ENCODE measurements at places on chromosomes 6 and 20.

- DNase-seq, result no peak
Observed at GRCh38 chr6:164889980-164890379, 419.4 kb downstream of the C6orf118 start.

DNA sequence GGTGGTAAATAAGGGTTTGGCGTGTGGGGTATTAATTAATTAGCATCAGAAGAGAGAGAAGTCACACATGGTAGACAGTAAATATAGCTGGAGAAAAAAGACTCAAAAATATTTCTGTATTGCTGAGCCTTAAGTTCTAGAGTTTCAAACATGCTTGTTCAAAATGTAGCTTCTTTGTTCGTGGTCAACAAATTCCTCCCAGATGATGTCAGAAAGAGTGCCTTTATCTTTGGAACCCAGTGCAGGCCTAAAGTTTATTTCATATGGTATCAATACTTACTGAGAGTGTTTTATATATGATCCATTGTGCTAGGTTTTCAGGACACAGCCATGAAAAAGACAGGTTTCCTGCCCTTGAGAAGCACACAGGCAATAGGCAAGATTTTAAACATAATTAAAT, 18.3 kb downstream of the MARCKS start:
- no peak for DNase-seq

- DNase-seq, result no peak
Observed at GRCh38 chr6:17908831-17909230, 78.6 kb downstream of the KIF13A start.

GRCh38 chr6:31531771-31532643, 3.2 kb downstream of the MCCD1 start:
- DNase-seq, result no peak

DNA sequence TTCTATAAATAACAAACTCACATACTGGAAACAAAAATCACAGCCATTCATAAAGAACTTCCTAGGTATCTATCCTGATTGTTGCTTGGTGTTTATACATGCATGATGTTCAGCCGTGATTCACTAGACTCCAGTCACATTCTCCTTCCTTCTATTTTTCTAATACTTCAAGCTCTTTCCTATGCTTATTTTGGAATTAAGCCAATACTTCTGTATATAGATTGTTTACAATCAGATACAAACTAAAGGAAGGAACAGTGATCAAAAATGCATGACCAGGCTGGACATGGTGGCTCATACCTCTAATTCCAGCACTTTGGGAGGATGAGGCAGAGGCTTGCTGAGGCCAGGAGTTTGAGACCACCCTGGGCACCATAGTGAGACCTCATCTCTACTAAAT, 377.5 kb upstream of the IRAK1BP1 start:
- DNase-seq, result no peak

DNA sequence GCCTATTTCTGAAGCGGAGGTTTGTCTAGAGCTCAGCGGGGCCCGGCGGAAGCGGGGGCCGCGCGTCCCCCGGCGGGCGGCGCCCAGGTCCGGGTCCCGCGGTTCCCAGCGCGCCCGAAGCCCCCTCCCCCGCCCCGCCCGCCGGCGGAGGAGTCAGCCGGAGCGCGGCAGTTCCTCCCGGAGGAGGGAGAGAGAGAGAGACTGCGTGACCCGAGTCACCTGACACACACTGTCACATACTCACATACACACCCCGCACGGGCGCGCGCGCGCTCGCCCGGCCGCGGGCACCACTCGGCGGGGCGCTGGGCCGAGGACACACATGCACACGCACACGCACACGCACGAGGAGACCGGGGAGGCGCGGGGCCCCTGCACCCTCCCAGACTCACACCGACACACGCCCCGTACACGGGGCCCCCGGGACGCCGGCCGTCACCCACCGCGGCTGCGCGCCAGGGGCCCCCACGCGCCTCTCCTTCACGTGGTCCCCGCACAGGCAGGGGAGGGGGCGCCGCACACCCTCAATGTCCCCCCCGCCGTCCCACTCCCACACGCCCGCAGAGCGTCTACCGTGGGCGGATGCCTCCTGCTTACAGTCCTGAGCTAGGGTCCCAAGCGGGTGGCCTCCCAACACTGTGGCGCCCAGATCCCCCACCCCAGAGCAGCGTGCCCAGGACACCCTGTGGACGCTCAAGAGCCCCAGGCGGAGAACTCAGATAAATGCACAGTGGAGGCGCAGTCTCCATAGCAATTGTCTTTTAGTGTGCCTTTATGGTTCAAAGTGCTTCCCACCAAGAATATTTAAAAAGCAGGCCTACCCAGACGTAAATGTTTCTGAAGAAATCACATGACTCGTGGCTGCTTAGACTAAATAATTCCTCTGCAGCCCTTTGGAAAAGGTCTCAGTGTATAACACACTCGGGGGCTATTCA, at the start of gene RRAGD:
TSS of gene RRAGD (minus strand) at position 203 of the 935 bp plus-strand sequence. CDS start 280 bp downstream, outside the sequence.
- DNase-seq, result peak; percentile 86

DNA sequence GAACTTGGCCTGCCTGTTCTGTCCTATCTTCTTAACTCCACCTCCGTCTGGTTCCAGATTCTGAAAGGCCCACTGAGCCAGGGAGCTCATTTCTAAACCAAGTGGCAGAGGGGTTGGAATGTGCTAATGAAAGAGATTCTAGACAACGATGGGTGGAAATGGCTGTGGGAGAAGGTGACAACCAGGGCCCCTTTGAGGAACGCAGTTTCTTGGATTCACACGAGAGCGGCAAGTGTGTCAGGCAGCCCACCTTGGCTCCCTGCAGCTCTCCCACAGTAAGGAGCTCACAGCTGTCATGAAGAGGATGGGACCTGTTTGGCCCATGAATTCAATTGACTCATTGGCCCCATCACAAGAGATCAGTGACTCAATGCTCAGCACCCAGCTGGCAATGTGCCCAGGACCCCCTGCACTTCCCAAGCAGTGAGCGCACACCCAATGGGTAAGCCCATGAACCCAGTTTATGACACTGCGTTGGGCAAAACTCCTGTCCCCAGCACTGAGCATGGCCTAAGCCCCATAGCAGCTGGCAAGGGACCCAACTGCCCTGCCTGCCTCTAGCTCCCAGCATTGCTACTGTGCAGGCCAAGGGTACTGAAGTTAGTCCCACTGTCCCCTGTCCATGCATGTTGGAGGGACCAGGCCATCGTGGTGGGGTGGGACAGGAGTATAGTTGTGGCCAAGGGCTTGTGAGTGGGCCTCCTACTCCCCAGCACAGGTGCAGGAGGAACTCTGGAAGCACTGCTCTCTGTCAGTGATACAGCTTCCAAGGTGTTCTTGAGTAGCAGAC, 16.4 kb downstream of the MRPS18A start:
- DNase-seq, result no peak

DNA sequence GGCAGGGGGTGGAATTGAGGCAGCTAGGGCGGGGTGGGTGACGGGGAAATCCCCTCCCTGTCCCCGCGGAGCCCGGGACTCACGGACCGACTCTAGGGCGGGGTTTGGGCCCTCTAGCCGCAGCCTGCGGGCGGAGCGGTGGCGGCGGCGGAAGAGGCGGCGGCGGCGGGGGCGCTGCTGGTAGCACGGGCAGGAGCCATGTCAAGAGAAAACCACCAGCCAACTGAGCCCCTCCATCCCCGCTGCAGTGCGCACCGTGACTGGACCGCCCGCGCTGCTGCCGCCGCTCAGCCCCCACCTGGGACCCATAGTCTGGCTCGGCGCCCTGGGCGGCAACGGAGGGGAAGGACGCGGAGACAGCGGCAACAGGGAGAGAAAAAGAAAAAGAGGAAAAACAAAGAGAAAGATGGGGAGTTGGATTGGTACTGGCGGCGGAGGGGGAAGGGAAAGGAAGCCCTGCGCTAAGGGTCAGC, 1.2 kb upstream of the C6orf62 start:
- DNase-seq, result peak; percentile 19

DNA sequence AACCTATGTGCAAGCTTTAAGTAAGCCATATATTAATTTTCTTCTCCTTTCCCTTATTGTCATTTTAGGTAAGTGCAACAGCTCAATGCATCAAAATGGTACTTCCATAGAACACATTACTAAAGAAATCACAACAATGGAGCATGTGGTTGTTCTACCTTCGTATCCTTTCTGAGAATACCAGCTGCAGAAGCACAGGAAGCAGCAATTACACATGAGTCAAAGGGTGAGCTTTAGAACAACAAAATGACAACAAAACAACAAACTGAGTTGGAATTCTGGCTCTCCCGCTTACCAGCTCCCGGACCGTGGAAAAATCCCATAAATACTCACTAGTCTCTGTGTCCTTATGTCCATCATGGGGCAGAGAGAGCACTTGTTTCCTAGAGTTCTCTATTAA, 108.9 kb downstream of the BCAS1 start:
- DNase-seq, result no peak

- no peak for DNase-seq
Observed at GRCh38 chr20:10666221-10667076, 7.3 kb downstream of the JAG1 start.

- DNase-seq, result no peak
Observed at GRCh38 chr6:36265744-36266143, 4.1 kb upstream of the PNPLA1 start.

GRCh38 chr20:22456109-22456508, 128.3 kb downstream of the FOXA2 start:
- DNase-seq, result no peak

GRCh38 chr6:137792160-137793033, 74.7 kb upstream of the TNFAIP3 start:
- DNase-seq, result no peak

- no peak for DNase-seq
Observed at GRCh38 chr6:42269553-42269952, 51.9 kb upstream of the MRPS10 start.

DNA sequence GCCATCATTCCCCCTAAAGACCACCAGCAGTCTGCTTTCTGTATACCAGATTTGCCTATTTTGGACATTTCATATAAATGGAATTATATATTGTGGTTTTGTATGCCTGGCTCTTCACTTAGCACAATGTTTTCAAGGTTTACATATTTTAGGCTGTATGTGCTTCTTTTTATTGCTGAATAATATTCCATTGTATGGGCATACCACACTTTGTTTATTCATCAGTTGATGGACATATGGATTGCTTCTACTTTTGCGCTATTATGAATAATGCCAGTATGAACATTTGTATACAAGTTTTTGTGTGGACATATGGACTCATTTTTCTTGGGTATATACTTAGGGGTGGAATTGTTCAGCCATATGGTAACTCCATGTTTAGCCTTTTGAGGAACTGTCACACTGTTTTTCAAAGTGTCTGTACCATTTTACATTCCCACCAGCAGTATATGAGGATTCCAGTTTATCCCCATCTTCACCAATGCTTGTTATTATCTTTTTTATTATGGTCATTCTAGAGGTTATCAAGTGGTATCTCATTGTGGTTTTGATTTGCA, 12.7 kb downstream of the L3MBTL1 start:
- no peak for DNase-seq

GRCh38 chr20:43953919-43954592, 39.4 kb downstream of the TOX2 start:
- no peak for DNase-seq

GRCh38 chr20:20488388-20488787, 120.5 kb downstream of the INSM1 start:
- no peak for DNase-seq

- peak; percentile 23 for DNase-seq
Observed at GRCh38 chr6:32967151-32968091, 973 bp upstream of the BRD2 start.

GRCh38 chr20:23926944-23927872, 47.7 kb upstream of the CST5 start:
- no peak for DNase-seq

DNA sequence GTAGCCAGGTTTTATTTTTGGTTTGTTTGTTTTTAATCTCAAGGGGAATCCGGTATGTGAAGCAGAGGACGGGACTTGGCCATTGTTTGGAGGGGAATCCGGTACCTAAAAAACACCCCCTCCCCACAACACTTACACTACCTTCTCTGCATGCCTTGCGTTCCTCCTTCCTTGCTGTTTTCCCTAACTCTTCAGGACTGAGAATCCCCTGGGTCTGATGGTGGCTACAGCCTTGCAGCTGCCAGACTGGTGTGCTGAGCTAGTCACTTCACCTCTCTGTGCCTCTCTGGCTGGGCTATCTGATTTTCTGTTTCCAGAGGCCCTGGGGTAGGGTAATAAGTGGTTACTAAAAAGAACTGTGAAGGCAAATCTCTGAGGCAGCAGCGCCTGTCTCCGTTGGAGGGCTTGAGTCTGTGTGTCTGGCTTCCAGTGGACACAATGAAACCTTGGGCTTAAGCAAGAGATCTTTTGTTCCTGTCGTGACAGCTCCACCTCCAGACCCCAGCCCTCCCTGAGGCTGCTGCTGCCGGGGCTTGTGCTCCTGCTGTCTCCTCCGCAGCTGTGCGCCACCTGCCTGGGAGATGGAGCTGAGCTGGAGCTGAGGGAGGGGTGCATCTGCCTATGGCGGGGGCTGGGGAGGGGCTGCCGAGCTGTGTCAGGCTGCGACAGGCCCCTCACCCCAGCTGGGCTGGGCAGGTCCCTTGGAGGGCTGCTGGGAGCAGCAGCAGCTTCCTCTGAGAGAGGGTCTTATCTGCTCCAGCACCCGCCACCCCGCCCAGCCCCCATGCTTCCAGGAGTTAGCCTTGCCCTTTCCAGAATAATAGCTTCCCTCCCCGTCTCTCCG, 65.8 kb upstream of the CCDC167 start:
- DNase-seq, result peak; percentile 61

DNA sequence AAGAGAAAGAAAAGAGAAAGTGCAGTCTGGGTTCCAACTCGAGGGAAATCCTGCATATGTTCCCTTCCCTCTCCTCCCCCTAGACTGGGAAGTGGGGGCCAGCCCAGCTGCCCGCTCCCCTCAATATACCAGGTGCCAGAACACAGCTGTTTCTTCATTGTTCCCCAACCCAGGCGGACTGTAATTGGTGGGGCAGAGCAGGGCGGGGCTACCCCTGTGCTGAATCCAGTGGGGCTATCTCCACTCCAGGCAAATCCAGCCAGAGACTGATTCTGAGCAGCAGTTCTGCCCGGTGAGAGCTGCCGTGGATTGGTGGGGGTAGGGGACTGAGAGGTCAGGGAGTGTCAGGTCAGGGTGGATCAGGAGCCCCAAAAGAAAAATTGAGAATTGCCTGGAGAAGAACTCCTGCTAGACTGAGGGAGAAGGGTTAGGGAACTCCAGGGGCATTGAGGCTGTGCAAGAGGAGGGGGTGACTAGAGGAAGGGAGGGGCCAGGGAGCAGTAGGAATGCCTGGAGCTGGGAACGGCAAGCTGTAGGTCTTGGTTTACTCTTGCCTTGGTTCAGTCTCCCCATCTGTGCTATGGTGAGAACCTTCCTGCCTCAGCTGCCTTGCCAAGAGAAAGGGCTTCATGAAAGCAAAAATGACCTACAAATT, at the start of gene MYMX:
TSS of gene MYMX (plus strand) at position 250 of the 655 bp plus-strand sequence. CDS start 546 bp downstream, outside the sequence.
- DNase-seq, result no peak
